ENCODE measurements at places on chromosomes 5 and 9. TPM values are rescaled to one million over a fixed set of nuclear protein-coding genes. Genes with fewer than 3 reads are reported as not detected.
A peak's percentile ranks its signal among the peaks of the same experiment; 100 is the strongest.

DNA sequence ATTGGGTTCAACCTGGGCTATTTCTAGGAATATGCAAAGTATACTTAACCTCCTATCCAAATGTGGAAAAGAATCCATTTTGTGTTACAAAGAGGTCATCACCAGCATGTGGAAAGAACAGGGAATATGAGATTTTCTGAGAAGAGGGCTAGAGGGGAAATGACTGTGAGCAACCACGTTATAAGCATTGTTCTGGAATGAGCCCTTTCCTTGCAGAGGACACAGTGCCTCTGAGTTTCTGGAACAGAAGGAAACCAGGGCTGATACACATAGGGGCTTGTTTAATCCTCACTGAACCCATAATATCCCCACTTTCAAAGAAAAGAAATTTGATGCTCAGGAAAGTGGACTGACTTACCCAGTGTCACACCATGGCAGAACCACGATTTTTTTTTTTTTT, 53.0 kb downstream of the SFXN1 start:
- no peaks in the 10 kb centered on the region for H3K4me1 ChIP-seq
- no peak for DNase-seq
- H3K4me3 ChIP-seq = no peak overlapping the region
- H3K27me3 ChIP-seq = no peaks in the 10 kb centered on the region

DNA sequence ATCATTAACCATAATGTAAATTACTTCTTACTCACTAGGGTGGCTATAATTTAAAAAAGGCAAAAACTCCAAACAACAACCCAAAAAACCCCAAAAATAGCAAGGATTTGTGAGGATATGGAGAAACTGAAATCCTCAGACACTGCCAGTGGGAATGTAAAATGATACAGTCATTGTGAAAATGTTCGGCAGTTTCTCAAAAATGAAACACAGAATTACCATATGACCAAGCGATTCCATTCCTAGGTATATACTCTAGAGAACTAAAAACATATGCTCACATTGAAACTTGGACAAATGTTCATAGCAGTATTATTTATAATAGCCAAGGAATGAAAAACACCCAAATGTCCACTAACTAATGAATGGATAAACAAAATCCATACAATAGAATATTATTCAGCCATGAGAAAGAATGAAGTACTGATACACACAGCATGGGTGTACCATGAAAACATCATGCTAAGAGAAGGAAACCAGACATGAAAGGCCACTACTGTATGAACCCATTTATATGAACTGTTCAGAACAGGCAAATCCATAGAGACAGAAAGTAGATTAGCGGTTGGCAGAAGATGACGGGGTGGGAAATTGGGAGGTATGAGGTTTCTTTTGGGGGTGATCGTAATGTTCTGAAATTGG, 119.1 kb downstream of the MAPKAP1 start:
- H3K36me3 ChIP-seq = no peaks in the 10 kb centered on the region
- H3K4me1 ChIP-seq = no peaks in the 10 kb centered on the region
- H3K4me3 ChIP-seq = no peak overlapping the region
- DNase-seq = no peak
- H3K27ac ChIP-seq = no peak overlapping the region
- no peaks in the 10 kb centered on the region for H3K27me3 ChIP-seq

- H3K27ac ChIP-seq = no peak overlapping the region
- H3K4me3 ChIP-seq = no peak overlapping the region
- H3K4me1 ChIP-seq = no peaks in the 10 kb centered on the region
- no peaks in the 10 kb centered on the region for H3K36me3 ChIP-seq
These were observed 393.9 kb upstream of the C9orf72 start for GRCh38 chr9:27967210-27967609.

DNA sequence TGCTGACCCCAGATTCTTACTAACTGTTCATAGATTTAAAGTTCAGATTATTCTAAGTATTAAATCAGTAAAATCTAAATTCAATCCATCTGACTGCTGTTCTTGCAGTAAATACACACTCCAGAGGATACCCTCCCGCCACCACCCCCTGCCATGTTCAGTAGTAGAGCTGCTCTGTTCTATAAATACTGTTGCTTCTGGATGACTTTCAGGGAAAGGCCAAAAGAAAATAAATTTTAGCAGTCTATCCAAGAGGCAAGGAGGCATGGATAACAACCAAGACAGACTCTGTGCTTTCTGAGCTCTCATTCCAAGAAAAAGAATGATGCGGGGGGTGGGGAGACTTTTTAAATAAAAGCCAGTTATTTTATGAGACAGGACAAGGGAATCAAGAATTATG, 115.1 kb downstream of the ADAMTS6 start:
- H3K4me3 ChIP-seq = no peak overlapping the region
- no peaks in the 10 kb centered on the region for H3K4me1 ChIP-seq
- no peak overlapping the region for H3K27ac ChIP-seq
- no peaks in the 10 kb centered on the region for H3K36me3 ChIP-seq
- no peaks in the 10 kb centered on the region for H3K27me3 ChIP-seq

DNA sequence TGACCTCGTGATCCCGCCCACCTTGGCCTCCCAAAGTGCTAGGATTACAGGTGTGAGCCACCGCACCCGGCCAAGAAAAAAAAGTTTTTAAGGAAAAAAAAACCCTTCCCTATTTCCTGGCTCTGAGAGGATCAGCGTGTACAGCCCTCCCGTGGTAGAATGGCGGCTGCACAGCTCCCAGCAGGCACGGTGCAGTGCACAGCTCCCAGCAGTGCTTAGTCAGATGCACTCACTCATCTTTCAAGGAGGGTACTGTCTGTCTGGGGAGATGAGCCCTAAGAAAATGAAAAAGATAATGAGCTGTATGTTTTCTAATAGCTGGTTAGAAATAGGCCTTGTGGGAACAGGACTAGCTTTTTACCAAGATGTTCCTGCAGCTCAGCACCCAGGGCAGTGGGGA, 36.7 kb upstream of the SLC2A8 start:
- H3K4me3 ChIP-seq = no peak overlapping the region
- H3K4me1 ChIP-seq = no peaks in the 10 kb centered on the region
- H3K27ac ChIP-seq = no peak overlapping the region
- peaks cover 5% of the 10 kb centered on the region for H3K36me3 ChIP-seq
- H3K27me3 ChIP-seq = no peaks in the 10 kb centered on the region
- DNase-seq = no peak

DNA sequence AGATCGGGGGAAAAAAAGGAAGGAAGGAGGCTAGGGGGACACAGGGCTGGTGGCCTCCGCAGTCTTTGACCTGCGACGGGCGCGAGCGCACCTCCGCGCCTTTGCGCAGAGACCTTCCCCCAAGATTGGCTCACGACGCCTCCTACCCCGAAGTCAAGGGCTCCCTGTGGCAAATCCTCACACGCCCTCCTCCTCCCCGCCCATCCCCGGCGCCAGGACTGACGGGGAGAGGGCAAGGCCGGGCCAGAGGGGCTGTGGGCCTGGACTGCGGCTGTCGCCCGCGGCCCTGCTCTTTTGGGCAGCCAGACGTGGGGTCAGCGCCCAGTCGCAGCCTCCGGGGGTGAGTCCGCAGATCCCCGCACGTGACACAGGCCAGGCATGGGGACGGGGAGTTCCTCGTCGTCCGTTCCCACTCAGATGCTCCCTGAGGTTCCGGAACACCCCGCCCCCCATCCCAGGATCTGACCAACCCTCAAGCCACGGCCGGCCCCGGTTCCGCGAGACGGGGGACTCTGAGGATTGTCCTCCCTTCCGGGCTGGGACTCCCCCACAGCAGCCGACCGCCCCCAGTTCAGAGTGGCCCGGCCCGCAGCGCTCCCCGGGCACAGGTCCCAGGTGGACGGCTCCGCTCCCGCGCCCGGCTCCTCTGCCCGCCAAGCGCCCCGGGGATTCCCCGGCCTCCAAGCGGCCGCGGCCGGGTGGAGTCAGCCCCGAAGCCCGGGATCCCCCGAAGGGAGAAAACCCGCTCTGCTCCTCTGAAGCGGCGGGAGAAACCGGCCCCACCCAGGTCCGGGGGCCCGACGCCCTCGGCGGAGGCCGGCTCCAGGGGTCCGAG, 543 bp upstream of the ANKRD33B start:
- DNase-seq = peak; percentile 37
- peak overlapping the region; percentile 58 for H3K4me3 ChIP-seq
- peaks cover 27% of the 10 kb centered on the region for H3K27me3 ChIP-seq

DNA sequence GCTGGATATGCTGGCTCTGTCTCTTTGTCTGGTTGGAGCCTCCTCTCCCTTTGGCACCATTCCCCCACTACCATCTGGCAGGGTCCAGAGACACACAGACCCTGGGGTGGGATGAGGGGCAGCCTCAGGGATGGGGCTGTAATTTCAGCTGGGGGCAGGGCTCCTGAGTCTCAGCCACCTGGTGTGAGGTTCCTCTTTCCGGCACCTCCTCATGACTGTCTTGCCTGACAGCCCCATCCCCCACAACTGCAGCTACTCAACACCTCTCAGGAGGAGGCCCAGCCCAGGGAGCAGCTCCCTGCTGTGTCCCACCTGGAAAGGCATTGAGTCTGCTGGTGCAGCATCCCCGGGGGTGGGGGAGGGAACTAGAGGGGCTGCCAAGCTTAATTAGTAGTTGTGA, 11.7 kb upstream of the RPS14 start:
- H3K36me3 ChIP-seq = no peaks in the 10 kb centered on the region
- H3K27me3 ChIP-seq = no peaks in the 10 kb centered on the region
- no peak overlapping the region for H3K4me3 ChIP-seq
- H3K27ac ChIP-seq = no peak overlapping the region
- peaks cover 9% of the 10 kb centered on the region for H3K4me1 ChIP-seq

GRCh38 chr9:75175395-75175794, 87.1 kb downstream of the OSTF1 start:
- no peaks in the 10 kb centered on the region for H3K4me1 ChIP-seq
- H3K27me3 ChIP-seq = no peaks in the 10 kb centered on the region
- no peak overlapping the region for H3K4me3 ChIP-seq

- no peak overlapping the region for H3K4me3 ChIP-seq
- H3K4me1 ChIP-seq = no peaks in the 10 kb centered on the region
- H3K27me3 ChIP-seq = no peaks in the 10 kb centered on the region
- no peak overlapping the region for H3K27ac ChIP-seq
- H3K36me3 ChIP-seq = no peaks in the 10 kb centered on the region
These were observed 77.1 kb upstream of the CNTLN start for GRCh38 chr9:17057729-17058128.

GRCh38 chr9:4096121-4096520, 203.7 kb downstream of the GLIS3 start:
- no peaks in the 10 kb centered on the region for H3K27me3 ChIP-seq
- no peak overlapping the region for H3K27ac ChIP-seq
- no peaks in the 10 kb centered on the region for H3K36me3 ChIP-seq
- no peak overlapping the region for H3K4me3 ChIP-seq
- DNase-seq = no peak

DNA sequence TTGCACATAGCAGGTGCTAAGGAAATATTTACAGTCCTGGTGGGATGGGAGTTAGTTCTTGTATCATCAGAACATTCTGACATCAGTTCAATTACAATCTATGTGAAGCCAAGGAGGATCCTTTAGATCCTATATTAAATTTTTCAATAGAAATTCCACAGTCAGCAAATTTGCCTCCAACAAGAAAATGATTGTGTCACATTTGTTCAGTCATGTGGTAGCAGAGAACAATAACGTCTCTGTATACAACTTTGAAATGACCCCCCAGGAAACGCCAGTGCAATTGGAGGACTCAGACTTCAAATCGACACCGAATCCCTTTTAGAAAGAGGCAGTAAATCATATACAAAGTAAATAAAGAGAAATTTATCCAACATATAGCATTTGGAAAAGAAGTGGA, 392.1 kb downstream of the DTWD2 start:
- H3K36me3 ChIP-seq = no peaks in the 10 kb centered on the region
- H3K4me1 ChIP-seq = peaks cover 16% of the 10 kb centered on the region
- no peak overlapping the region for H3K27ac ChIP-seq
- H3K4me3 ChIP-seq = no peak overlapping the region
- no peaks in the 10 kb centered on the region for H3K27me3 ChIP-seq

- H3K27ac ChIP-seq = no peak overlapping the region
- H3K4me3 ChIP-seq = no peak overlapping the region
- no peaks in the 10 kb centered on the region for H3K27me3 ChIP-seq
- no peaks in the 10 kb centered on the region for H3K36me3 ChIP-seq
These were observed 628.1 kb upstream of the TYRP1 start for GRCh38 chr9:12065050-12065449.

DNA sequence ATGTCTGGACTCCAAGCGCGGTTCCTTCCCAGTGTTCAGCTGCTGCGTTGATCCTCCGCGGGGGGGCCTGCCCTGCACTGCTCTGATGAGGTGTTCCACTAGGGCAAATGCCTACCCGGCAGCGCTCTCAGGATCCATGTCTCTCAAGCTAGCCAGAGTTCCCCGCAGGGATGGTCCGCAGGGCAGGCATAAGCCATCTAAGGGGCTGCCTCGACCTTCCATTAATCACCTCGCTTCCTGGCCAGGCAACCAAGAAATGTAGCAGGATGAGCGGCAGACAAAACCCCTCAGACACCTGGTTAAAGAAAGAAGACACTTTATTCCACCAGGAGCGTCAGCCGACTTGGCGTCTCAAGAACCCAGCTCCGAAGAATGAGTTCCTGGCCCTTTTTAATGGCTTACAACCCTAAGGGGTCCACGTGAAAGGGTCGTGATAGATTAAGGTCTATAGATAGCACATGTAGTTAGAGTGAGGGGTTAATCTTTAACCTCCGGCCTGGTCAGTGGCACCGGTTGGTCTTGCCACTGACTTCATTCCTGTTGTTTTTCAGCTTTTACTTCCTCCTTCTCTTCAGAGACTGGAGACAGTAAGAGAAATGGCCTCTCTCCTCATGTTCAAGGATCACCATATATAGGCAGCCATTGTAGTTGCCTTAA, 47.2 kb upstream of the COX7C start:
- H3K27me3 ChIP-seq = no peaks in the 10 kb centered on the region
- H3K36me3 ChIP-seq = no peaks in the 10 kb centered on the region
- no peak for DNase-seq
- no peak overlapping the region for H3K4me3 ChIP-seq
- no peak overlapping the region for H3K27ac ChIP-seq
- no peaks in the 10 kb centered on the region for H3K4me1 ChIP-seq

The COX7C gene
- 379 TPM for total RNA-seq

The FLT4 gene
- 42.1 TPM for total RNA-seq

The PNPLA7 gene
- 8.9 TPM for total RNA-seq

The GADD45G gene
- total RNA-seq = 9.9 TPM

The ARPC5L gene
- total RNA-seq = 27.6 TPM

The CSF1R gene
- total RNA-seq = 29.1 TPM

The PCDHB12 gene
- 10.1 TPM for total RNA-seq

The DAPK1 gene
- total RNA-seq = 155 TPM

The TESK1 gene
- 46.9 TPM for total RNA-seq
